ENCODE measurements at places on chromosomes 12 and 14.

- DNase-seq = no peak
These were observed 425.5 kb downstream of the C12orf50 start for GRCh38 chr12:87603727-87604126.

- DNase-seq = no peak
These were observed 26.5 kb downstream of the KRT80 start for GRCh38 chr12:52165096-52165855.

DNA sequence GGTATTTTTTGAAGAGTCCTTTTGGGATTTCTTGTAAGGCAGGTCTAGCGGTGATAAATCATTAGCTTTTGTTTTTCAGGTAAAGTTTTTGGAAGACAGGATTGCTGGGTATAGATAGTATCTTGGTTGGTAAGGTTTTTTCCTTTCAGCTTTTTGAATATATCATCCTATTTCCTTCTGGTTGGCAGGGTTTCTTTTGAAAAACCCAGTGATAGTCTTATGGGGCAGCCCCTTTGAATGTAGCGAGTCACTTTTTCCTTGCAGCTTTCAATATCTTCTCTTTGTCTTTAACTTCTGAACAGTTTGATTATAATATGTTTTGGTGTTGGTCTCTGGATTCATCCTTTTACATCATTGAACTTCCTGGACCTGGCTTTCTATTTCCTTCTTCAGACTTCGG lies 20.2 kb downstream of the TMX1 start:
- no peak for DNase-seq

- no peak for DNase-seq
These were observed 86.2 kb downstream of the TNFAIP2 start for GRCh38 chr14:103209506-103209905.

- DNase-seq = no peak
These were observed 27.1 kb downstream of the PLEKHG7 start for GRCh38 chr12:92729773-92730305.

GRCh38 chr12:29792132-29792531 lies 8.4 kb upstream of the TMTC1 start:
- no peak for DNase-seq

- DNase-seq = no peak
These were observed 226.0 kb downstream of the AEBP2 start for GRCh38 chr12:19665121-19665900.

DNA sequence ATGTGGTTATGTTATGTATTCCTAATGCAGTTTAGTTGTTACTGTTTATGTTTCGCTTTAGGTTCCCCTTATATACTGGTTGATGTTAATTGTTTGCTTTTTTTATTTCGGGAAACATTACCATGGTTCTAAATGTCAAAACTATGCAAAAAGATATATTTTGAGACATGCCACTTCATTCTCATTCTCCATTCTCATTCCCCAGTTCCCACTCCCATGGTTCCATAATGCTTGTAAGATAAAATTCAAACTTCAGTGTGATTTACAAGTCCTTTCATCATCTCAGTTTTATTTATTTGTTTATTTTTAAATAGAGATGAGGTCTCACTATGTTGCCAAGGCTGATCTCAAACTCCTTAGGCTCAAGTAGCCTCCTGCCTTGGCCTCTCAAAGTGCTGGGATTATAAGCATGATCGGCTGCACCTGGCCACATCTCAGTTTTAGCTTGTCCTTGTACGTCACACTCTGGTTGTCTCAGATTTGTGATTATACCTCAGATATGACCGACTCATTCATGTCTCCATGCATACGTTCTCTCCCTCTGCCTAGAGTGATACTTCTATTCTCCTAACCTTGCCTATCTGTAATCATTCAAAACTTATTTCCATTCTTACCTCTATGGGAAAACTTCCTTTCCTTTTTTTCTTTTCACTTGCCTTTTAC lies 407.8 kb upstream of the RGS6 start:
- DNase-seq = no peak
